ENCODE measurements at places on chromosomes 6 and 20.

GRCh38 chr20:39605908-39606307 is 643.8 kb downstream of the DHX35 start:
- no peak for DNase-seq

DNA sequence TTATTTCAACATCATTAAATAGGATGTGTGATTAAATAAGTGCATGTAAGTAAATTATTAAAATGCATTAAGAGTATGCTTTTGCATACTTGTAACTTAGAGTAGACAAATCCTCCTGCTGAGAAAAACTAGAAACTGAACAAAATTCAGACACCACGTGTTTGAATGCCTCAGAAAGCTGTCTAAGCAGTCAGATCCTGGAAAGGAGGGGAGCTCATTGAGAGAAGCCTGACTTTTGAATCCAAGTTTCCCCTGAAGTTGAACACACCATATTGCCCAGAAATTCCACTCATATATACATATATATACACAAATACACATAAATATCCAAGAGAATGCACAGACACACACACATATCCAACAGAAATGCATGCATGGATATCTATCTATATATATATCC is 190.0 kb upstream of the BMP2 start:
- DNase-seq, result no peak

DNA sequence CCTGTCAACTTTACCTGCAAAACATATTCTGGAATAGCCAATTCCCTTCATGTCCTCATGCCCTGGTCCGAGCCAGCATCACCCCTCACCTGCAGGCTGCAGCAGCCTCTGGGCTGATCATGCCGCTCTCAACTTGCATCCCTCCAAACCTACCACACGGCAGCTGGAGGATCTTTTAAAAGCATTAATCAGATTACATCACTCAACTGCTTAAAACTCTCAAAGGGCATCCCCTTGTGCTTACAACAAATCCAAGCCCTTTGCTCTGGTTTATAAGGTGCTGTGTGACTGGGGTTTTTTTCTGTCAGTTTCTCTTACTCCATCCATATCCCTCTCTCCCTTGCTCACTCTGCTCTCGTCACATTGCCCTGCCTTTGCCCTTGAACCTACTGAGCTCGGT is 24.0 kb downstream of the CD40 start:
- DNase-seq, result no peak

DNA sequence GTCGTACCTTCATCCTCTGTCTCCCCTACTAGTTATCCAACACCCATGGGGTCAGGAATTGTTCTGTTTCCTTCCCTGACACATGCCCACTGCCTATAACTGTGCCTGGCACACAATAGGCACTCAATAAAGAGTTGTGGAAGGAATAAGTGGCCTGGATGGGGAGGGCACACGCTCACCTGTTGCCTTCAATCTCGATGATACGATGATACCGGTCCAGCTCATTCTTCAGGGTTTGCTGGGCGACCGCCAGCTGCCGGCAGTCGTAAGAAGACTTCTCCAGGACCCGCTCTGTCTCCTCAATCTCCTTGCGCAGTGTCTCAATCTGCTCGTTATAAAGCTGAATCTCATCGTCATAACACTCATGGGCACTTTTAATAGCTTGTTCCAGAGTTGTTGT is 32.5 kb downstream of the BFSP1 start:
- DNase-seq, result no peak

GRCh38 chr20:51529758-51530157 is 12.8 kb downstream of the NFATC2 start:
- DNase-seq, result no peak

DNA sequence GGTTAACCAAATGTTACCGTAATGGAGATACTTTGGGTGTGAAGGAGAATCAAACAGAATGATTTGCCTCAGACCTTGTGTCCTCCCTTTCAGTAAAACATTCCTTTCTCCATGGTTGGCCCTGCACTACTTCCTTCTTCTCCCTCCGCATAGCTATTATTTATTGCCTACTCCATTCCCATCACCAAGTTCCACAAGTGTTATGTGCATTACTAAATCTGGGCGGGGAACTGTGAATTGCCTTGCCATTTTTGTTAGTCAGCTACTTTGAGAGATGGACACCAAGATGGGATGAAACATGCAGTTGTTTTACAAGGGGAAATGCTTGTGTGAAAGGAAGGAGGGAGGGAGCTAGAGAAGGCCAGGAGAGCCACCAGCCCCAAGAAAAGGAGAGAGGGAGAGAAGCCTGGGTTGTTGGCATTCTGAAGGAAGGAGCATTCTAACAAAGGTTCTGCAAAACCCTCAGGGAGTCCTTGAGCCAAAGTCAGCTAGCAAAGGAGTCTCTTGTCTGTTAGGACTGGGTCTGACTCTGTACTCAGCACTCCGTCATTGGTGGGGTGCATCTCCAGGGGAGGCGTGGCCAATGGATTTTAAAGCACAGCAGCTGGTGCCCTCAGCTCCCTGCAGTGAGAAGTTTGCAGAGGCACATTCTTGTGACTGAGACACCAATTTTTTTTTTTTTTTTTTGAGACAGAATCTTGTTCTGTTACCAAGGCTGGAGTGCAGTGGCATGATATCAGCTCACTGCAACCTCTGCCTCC is 83.6 kb upstream of the CHD6 start:
- DNase-seq, result no peak

GRCh38 chr6:17281497-17282481 is 628 bp downstream of the RBM24 start:
- no peak for DNase-seq

- no peak for DNase-seq
These were observed 9.8 kb upstream of the BHLHE23 start for GRCh38 chr20:63016514-63017075.

DNA sequence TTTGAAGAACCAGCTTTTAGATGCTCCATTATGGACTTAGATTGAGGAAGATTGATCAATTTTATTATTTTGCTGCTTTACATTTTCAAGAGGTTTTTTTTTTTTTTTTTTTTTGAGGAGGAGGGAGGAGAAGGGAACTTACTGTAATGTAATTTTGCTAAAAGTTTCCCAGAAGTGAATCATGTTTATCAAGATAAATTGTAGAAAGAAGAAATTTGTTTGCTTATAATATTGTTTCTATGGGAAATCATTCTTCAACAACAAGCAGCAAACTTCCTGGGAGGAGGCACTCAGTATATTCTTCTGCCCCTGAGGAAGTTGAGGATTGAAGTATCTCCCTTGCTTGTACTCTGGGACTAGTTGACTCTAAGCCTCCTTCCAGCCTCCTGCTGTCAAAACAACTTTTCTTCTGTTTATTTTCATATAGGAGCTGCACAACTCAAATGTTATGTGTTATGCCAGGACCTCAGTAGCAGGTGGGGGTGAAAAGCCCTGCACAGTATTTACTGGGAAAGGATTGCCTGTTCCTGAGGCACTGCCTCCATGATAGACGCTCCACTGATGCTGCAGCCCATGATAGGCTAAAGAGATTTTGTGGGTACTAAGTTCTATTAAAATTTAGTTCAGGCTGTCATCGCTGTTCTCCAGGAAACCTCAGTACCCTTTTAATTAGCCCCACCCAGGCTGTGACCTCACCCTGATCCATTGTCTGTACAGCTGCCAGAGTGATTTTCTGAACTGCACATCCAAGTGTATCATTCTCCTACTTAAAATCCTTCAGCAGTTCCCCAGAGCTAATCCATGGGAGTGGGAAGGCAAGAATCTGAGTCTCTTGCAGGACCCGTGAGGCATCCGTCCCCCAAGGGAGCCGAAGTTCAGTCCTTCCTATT is 51.9 kb downstream of the CARMIL1 start:
- DNase-seq, result no peak

DNA sequence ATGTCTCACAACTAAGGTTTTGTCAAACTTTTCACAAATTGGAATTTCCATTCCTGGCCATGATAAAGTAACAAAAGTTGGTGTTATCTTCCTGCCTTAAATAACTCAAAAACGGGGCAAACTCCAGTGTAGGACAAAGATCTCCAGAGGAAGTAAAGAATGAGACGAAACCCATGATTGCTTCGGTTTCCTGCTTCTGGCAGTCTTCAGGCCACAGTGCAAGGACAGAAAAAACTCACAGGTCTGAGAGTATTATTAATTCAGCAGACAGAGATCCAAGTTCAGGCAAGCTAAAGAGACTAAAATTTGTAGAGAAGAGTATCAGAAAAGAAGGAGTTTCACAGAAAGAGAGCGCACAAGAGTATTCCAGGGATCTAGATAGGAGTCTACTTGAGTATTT is 64.8 kb upstream of the RCAN2 start:
- DNase-seq, result no peak

DNA sequence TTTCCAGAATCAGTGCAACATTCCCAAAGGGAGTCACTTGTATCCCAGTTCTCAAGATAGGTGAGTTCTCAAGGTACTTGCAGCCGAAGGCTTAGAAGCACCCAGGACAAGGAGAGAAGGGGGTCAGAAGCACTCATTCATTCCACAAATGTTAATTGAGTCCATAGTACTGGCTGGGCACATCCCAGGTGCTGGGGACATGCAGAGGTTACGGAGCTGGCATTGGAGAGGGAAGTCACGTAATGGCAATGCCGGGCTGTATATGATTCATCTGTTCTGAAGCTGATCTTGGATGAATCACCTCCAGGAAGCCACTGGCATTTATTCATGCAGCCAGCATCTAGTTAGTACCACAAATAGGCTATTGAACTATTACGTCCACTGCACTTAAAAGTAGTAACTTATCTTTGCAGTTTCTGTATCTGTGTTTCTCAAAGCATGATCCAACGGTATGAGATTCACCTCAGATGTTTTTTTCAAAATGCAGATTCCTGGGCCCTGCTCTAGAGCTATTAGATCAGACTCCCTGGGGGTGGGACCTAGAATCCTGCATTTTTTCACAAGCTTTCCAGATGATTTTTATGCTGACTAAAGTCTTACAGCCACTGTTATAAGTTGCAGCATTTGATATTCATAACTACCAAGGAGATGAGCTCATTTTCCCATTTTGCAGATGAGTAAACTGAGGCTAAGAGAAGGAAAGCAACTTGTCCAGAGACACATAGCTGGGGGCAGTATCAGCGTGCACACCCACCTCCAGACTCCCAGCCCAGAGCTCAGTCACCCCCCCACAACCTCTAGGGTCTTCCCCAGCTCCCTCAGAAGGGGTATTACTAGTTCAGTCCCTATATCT is 44.1 kb upstream of the ID1 start:
- DNase-seq, result no peak

- no peak for DNase-seq
These were observed 247.5 kb downstream of the TMEM242 start for GRCh38 chr6:157075549-157076450.

GRCh38 chr6:119067091-119067490 is 11.4 kb downstream of the FAM184A start:
- peak; percentile 32 for DNase-seq

DNA sequence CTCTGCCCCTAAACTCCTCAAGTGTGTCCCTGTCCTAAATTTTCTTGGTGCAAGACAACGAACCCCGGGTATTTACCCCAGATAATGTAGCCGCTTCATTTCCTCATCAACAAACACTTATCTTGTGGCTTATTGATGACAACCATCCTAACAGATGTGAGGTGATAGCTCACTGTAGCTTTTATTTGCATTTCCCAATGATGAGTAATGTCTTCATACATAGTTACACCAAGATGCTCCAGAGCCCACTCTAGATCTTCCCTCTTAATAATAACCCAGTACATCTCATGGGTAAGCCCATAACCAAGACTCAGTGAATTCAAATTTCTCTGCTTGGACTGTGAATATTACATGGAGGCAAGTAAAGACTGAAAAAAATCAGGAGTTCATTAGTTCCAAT is 48.2 kb upstream of the BEND6 start:
- DNase-seq, result no peak

- DNase-seq, result no peak
These were observed 6.5 kb upstream of the RANBP9 start for GRCh38 chr6:13718123-13718458.

GRCh38 chr6:158259136-158259535 is 53.1 kb upstream of the TULP4 start:
- no peak for DNase-seq

DNA sequence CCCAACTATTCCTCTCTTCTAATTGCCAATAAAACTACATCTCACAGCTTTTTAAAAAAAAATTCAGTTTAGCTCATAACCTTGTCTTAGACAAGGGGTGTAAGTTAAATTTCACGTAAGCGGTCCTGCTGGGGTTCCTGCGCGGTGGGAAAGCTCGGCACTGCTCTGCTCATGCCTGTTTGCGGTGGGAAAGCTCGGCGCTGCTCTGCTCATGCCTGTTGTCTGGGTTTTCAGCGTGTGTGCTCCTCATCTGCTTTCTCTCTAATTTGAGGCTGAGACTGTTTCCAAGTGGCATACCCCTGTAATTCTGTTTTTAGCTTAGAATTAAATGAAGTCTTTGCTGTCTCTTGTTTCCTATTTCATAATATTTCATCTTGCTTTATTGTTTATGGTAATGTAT is 18.6 kb downstream of the ARID1B start:
- no peak for DNase-seq

- DNase-seq, result no peak
These were observed 6.7 kb upstream of the GFOD1 start for GRCh38 chr6:13494137-13494536.

GRCh38 chr20:24955045-24955444 is 6.0 kb downstream of the CST7 start:
- no peak for DNase-seq

DNA sequence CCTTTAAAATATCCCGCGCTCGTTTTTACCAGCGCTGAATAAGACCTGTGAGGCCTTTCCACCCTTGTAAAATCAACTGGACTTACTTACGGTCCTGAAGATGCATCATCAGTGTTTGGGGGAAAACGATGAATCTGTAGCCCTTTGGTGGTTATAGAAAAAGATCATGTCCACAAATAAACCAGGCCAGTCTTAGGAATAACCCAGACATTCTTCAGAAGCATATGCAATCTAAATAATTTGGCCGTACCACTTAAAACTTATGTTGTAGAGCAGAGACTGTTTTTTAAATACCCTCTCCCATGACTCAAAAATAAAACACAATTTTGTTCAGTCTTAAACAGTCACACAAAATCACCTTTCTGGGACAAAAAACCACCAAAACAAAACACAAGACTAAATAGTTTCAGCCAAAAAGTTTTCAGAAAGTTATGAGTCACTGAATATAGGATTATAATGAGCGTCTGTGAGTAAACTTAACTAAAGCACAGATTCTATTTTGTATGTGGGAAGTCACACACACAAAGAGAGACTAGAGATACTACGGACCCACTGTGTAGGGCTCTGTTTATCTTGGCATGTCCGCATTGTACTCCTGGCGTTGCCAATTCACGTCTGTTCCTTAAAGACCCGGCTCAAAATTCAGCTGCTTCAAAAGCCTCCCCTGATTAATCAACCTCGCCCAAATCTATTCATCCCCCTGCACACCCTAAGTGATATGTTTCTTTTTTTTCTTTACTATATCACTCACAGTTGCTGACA is 26.5 kb upstream of the SMOC2 start:
- no peak for DNase-seq

All from hematopoietic multipotent progenitor cell treated with erythropoietin and hydrocortisone succinate and interleukin-3 and kit ligand, for 8 days (in vitro differentiated cells).